ENCODE measurements at places on chromosomes 5 and 9. TPM values are rescaled to one million over a fixed set of nuclear protein-coding genes. Genes with fewer than 3 reads are reported as not detected.

DNA sequence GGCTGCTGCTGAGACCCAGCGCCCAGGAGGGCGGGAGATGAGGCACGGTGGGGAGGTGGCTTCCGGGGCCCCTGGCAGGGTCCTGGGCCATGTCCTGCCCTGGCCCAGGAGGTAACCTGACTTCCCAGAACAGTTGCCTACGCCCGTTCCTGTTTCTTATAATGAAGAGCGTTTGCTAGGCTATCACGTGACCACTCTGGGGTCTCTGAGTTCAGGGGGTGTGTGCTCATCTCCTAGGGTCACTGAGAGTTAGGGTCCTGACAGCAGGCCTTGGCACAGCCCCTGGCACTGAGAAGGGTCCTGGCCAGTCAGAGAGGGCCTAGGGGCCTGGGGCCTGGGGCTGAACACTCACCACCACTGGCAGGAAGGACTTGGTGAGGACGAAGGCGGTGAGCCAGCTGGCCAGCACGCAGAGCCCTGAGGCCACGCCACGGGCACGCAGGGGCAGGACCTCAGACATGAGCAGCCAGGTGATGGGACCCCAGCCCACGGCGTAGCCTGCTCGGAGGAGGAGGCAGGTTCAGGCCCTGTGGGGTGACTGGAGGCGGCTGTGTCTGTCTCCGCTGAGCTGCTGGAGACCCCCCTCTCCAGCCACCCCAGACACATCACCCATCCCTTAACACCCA is 6.0 kb downstream of the SLC2A6 start:
- no peak overlapping the region for H3K27ac ChIP-seq
- no peak overlapping the region for H3K4me3 ChIP-seq
- DNase-seq = no peak
- peaks cover 21% of the 10 kb centered on the region for H3K36me3 ChIP-seq
- H3K27me3 ChIP-seq = no peaks in the 10 kb centered on the region
- H3K4me1 ChIP-seq = peaks cover under 1% of the 10 kb centered on the region

DNA sequence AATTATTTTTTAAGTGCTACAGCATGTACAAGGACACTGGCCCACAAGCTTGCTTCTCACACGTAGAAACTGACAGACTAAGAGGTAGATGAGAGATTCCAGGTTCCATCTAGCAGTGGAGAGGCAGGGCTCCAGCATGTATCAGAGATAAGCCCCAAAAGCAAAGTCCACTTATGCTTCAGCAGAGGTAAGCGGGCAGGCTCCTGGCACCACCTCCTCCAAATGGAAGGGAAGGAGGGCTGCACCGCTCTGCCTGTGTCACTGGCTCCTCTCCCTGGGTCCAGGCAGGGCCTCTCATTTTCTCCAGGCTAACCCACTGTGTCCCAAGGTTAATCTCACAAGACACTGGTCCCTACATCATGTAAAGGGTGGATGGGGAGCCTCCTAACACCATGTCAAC is 15.9 kb downstream of the GRHPR start:
- H3K36me3 ChIP-seq = peaks cover 81% of the 10 kb centered on the region
- no peak overlapping the region for H3K27ac ChIP-seq
- no peak for DNase-seq
- H3K4me3 ChIP-seq = no peak overlapping the region
- no peaks in the 10 kb centered on the region for H3K4me1 ChIP-seq

GRCh38 chr5:17429353-17429752 is 68.7 kb upstream of the TAF11L2 start:
- no peaks in the 10 kb centered on the region for H3K36me3 ChIP-seq
- no peak overlapping the region for H3K4me3 ChIP-seq
- no peaks in the 10 kb centered on the region for H3K27me3 ChIP-seq
- no peak overlapping the region for H3K27ac ChIP-seq
- no peak for DNase-seq

DNA sequence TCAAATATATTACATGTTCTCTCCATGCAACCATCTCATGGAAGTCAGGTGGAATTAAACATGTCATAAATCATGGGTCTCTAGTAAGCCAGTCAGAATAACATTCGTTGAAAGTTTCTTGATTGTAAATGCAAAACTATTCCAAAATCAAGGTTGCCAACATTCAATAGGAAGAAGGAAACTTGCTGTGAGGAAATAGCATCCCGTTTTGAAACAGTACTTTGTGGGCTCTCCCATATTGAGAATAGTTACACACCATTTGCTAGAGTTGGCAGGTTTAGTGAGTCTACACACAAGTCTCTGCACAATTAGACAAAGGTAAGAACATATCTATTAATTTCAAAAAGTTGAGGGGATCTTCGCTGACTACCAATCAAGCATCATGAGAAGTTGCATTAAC is 338.5 kb downstream of the GLIS3 start:
- H3K27me3 ChIP-seq = no peaks in the 10 kb centered on the region
- H3K27ac ChIP-seq = no peak overlapping the region
- no peaks in the 10 kb centered on the region for H3K4me1 ChIP-seq
- H3K36me3 ChIP-seq = no peaks in the 10 kb centered on the region

DNA sequence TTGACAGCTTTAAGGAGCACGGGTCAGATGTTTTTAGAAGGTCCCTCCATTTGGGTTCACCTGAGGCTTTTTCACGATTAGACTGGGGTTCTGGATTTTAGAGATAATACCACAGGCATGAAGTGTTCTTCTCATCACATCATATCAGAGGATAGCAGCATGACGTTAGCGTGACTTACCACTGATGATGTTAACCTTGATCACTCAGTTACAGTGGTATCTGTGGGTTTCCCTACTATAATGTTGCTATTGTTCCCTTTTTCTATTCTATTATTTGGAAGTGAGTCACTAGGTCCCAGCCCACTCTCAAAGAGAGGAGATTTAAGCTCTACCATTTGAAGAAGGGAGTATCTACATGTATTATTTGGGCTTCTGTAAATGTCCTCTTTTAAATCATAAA is 300.0 kb downstream of the MAST4 start:
- no peak overlapping the region for H3K4me3 ChIP-seq
- DNase-seq = no peak
- H3K27ac ChIP-seq = no peak overlapping the region
- H3K4me1 ChIP-seq = no peaks in the 10 kb centered on the region

GRCh38 chr5:151295791-151296477 is 7.6 kb downstream of the SLC36A3 start:
- no peaks in the 10 kb centered on the region for H3K4me1 ChIP-seq
- no peak for DNase-seq
- H3K4me3 ChIP-seq = no peak overlapping the region
- no peak overlapping the region for H3K27ac ChIP-seq
- H3K36me3 ChIP-seq = no peaks in the 10 kb centered on the region
- no peaks in the 10 kb centered on the region for H3K27me3 ChIP-seq

DNA sequence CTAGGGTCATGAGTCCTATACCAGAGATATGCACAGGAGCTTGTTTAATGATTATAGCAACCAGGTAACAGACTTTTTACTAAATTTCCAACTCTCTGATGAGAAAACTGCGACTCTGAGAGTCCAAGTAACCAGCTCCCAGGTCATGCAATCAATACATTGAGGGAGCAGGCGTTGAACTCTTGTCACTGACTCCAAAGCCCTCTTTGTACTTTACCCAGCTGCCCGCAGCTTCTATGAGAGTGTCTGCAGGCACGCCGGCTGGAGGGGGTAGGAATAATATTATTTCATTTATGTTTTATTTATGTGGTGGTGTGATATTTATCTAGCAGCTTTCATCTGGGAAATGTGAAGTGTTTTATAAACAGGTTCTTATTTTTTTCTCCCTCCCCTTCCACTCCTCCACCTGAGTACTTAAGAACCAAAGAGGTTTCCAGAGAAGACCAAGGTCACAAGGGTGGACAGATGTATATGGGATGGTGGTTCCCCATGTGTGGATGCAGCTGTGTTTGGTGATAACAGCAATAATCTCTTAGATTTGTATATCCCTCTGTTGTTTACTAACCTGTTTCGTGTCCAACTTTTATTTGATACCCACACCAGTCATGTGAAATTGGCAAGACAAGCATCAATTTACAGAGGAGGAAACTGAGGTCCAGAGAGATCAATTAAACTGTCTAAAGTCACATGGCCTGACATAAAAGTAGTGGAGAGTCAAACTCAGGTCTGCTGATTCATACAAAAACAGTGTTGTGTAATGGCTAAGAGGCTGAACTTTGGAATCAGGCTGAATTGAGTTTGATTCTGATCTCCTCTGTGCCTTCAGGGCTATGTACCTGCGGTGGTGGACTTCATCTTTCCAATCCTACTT is 140.2 kb upstream of the TRIM32 start:
- H3K27ac ChIP-seq = no peak overlapping the region
- no peak for DNase-seq
- H3K4me3 ChIP-seq = no peak overlapping the region
- H3K4me1 ChIP-seq = peaks cover 3% of the 10 kb centered on the region

DNA sequence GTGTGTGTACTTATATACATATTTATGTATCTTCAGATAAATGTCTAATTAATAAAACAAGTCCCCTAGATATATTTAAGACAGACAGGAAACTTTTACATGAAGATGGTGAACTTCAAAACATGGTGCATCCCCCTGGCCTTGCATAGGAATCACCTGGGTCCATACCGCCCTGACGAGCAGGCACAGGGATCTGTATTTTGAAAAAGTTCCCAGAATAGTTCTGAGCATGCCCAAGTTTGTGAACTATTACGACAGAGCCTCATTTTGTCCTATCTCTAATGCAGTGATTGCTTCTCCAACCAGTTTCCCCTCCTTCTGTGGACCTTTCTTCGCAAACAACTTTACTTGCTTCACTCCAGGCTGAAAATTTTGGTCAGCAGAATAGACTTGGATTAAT is 98.1 kb downstream of the APBA1 start:
- H3K27ac ChIP-seq = no peak overlapping the region
- H3K27me3 ChIP-seq = no peaks in the 10 kb centered on the region
- no peak overlapping the region for H3K4me3 ChIP-seq
- H3K36me3 ChIP-seq = no peaks in the 10 kb centered on the region

DNA sequence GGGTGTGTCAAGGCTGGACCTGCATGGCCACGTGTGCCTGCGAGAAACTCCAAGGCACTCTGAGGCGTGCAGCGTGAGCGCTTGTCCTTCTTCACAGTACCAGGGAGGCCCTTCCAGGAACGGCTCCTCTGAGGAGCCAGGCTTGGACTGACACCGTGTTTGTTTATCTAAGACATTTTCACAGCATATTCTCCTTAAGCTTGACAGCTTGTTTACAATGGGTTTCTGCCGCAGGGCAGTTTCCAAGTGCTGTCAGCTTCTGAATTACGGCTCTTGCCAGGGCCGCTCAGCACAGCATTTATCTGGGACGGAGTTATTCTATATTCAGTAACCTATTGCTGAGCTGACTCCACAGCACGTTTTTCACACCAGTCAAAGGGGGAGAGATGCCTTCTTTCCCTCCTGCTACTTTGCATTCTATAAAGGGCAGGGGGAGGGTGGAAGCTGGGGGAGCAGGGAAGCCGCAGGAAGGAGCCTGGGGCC is 98.4 kb downstream of the LMNB1 start:
- H3K4me1 ChIP-seq = no peaks in the 10 kb centered on the region
- H3K36me3 ChIP-seq = no peaks in the 10 kb centered on the region
- no peak overlapping the region for H3K27ac ChIP-seq

- peak within 1 kb of the TSS; percentile 69 for H3K4me3 ChIP-seq
- DNase-seq = peak; percentile 65
- no peaks in the 10 kb centered on the region for H3K27me3 ChIP-seq
- peak within 1 kb of the TSS; percentile 68 for H3K27ac ChIP-seq
Measured at GRCh38 chr9:38423973-38424843, at the start of gene IGFBPL1. IGFBPL1 (minus strand) TSS chr9:38424454; CDS start chr9:38424424, 30 bp downstream.

- no peak for DNase-seq
- no peak overlapping the region for H3K27ac ChIP-seq
- H3K36me3 ChIP-seq = peaks cover 10% of the 10 kb centered on the region
- H3K4me3 ChIP-seq = no peak overlapping the region
Measured at GRCh38 chr5:132998556-132998955, 27.8 kb downstream of the ZCCHC10 start.

DNA sequence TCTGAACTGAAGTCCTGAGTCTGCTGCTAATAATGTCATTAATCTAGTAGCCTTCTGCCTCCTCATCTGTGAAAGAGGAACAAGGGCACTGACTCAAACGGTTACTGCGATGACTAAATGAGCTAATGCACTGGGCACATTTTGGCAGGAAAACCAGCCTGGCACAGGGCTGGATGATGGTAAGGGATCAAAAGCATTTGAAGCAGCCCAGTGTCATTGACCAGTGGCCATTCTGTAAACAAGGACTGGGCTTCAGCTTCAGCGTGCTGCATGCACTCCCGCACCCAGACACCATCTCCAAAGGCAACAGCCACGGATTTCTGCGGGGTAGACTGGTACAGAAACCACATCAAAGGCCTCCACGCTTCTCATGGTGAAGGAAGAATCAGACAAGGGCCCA is 8.0 kb downstream of the GCNT4 start:
- no peak overlapping the region for H3K27ac ChIP-seq
- H3K4me1 ChIP-seq = peaks cover under 1% of the 10 kb centered on the region

- no peak overlapping the region for H3K27ac ChIP-seq
- no peak overlapping the region for H3K4me3 ChIP-seq
- no peaks in the 10 kb centered on the region for H3K27me3 ChIP-seq
- no peak for DNase-seq
- no peaks in the 10 kb centered on the region for H3K36me3 ChIP-seq
Measured at GRCh38 chr9:15349892-15350761, 43.1 kb upstream of the TTC39B start.

- no peak overlapping the region for H3K4me3 ChIP-seq
- no peak for DNase-seq
- no peaks in the 10 kb centered on the region for H3K4me1 ChIP-seq
- no peak overlapping the region for H3K27ac ChIP-seq
- H3K36me3 ChIP-seq = no peaks in the 10 kb centered on the region
- H3K27me3 ChIP-seq = no peaks in the 10 kb centered on the region
Measured at GRCh38 chr5:175896301-175897040, 25.1 kb downstream of the CPLX2 start.

- peaks cover 15% of the 10 kb centered on the region for H3K4me1 ChIP-seq
- no peak for DNase-seq
- no peaks in the 10 kb centered on the region for H3K27me3 ChIP-seq
- H3K4me3 ChIP-seq = peak overlapping the region; percentile 71
- H3K27ac ChIP-seq = peak overlapping the region; percentile 95
Measured at GRCh38 chr9:98256756-98257155, 1.3 kb upstream of the TBC1D2 start.

- no peaks in the 10 kb centered on the region for H3K36me3 ChIP-seq
- peak overlapping the region; percentile 71 for H3K27ac ChIP-seq
- H3K4me1 ChIP-seq = peaks cover 8% of the 10 kb centered on the region
- H3K4me3 ChIP-seq = peak overlapping the region; percentile 59
- DNase-seq = no peak
- H3K27me3 ChIP-seq = no peaks in the 10 kb centered on the region
Measured at GRCh38 chr5:139711067-139711905, 63.1 kb downstream of the CXXC5 start.

GRCh38 chr5:95285409-95285755 is 488 bp upstream of the MCTP1 start:
- H3K4me3 ChIP-seq = peak overlapping the region; percentile 54
- H3K4me1 ChIP-seq = peaks cover 10% of the 10 kb centered on the region
- no peaks in the 10 kb centered on the region for H3K36me3 ChIP-seq
- H3K27me3 ChIP-seq = peaks cover 5% of the 10 kb centered on the region

- no peak overlapping the region for H3K27ac ChIP-seq
- no peak for DNase-seq
- H3K27me3 ChIP-seq = no peaks in the 10 kb centered on the region
- H3K4me1 ChIP-seq = peaks cover 17% of the 10 kb centered on the region
- H3K4me3 ChIP-seq = no peak overlapping the region
Measured at GRCh38 chr9:127808347-127809001, 5.8 kb downstream of the FPGS start.

- no peaks in the 10 kb centered on the region for H3K4me1 ChIP-seq
- H3K27me3 ChIP-seq = no peaks in the 10 kb centered on the region
- H3K36me3 ChIP-seq = no peaks in the 10 kb centered on the region
- H3K27ac ChIP-seq = no peak overlapping the region
- H3K4me3 ChIP-seq = no peak overlapping the region
Measured at GRCh38 chr5:121503111-121503840, 348.4 kb upstream of the FTMT start.

The ASPN gene
- total RNA-seq = 43.5 TPM

The IRX2 gene
- not detected for total RNA-seq

The TAF11L10 gene
- total RNA-seq = not detected
